Stimulated activated CD8-positive, alpha-beta memory T cell treated with anti-CD3 and anti-CD28 coated beads, Interleukin-7, amount 100 ng/mL, for 48 hours (primary cell): ENCODE measurements at places on chromosomes 12 and 14.

DNA sequence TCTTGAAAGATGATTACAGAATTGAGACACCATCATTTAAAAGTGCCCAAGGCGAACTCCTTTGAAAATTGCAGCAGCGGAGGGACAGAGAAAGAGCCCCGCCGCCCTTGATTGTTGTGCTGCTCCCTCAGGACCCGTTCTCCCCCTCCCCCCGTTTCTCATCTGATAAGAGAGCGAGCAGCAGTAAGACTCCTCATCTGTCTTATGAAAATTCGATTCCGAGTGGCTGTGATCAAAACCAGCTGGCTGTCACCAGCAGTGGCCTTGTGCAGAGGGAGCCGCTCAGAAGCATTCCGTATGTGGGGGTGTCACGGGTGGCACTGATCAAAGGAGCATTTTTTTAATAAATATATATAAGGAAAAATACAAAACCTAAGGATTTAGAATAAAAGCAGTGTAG is 78.0 kb upstream of the GPATCH2L start:
- DNase-seq, result no peak

DNA sequence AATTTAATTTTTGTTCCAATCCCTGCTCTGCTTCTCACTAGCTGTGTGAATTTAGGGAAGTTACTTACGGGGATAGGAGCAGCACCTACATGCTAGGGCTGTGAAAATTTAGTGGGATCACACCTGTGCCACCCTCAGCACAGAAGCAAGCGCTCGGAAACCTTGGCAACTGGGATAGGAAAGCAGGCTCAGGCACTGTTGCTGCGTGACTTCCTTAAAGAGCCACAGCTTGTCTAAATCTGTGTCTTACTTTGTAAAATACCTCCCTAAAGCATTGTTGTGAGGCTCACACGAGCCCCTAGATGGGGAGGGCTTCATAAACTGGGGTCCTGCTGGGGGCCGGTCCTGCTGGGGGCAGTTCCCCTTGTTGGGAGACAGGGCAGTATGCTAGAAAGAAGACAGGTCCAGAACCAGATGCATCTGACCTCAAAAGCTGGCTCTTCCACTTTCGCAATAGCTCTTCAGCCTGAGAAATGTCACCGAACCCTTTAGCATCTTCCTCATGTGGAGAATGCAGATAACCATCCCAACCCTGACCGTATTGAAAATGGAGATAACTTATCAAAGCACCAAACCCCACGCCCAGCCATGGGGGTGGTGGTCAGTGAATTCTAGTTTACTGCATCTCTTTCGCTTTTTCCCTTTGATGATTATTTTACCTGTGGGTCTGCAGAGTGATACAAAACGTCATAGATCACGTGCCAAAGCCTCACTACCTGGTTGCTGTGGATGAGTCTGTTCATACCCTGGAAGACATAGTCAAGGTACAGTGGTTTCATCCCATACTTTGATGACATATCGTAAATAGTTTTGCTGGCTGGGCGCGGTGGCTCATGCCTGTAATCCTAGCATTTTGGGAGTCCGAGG is 54.1 kb downstream of the AK7 start:
- DNase-seq, result no peak

DNA sequence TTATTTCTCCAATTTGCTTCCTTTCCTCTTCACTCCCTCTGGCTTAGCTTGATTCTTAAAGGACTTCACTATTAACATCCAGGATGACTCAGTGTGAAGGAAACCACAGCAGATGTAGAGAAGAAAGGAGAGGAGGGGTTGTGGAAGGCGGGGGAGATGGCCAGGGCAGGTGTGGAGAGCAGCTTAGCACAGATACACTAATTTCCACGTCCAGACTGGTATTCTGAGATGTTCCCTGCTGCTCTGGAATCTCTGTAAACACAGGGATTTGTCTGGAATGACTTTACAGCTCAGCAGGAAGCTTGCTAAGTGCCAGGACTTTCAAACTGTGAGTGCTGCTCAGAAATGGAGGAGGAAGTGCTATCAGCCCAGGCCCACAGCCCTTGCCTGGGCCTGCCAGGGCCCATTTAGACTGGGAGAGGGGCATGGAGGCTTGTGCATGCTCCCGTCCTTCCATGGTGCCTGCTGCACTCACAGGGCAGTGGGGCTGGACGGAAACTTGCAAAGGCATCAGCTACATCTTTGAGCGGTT is 202.5 kb upstream of the DDHD1 start:
- no peak for DNase-seq

GRCh38 chr14:93369713-93370266 is 22.8 kb downstream of the COX8C start:
- DNase-seq, result no peak

DNA sequence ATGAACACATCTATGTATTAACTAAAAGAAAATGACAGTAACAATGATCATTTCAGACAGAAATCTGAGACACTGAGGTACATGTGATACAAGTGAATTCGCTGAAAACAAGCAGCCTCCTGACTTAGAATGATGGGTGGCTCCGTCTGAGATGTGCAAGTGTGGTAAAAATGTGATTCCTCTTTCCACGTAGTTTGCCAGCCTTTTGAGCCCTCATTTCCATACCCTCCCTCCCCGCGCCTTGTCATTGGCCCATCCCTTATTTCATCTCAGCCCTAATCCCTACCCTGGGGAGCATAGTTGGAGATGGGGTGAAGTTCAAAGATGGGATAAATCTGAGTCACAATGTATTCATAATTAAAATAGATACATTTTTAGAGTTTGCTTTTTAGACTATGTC is 107.8 kb downstream of the BMP4 start:
- DNase-seq, result no peak
